Activated CD8-positive, alpha-beta memory T cell treated with anti-CD3 and anti-CD28 coated beads for 48 hours (primary cell): ENCODE measurements at places on chromosomes 4 and X.

- DNase-seq, result no peak
Observed at GRCh38 chr4:170682558-170683294, 593.0 kb upstream of the AADAT start.

DNA sequence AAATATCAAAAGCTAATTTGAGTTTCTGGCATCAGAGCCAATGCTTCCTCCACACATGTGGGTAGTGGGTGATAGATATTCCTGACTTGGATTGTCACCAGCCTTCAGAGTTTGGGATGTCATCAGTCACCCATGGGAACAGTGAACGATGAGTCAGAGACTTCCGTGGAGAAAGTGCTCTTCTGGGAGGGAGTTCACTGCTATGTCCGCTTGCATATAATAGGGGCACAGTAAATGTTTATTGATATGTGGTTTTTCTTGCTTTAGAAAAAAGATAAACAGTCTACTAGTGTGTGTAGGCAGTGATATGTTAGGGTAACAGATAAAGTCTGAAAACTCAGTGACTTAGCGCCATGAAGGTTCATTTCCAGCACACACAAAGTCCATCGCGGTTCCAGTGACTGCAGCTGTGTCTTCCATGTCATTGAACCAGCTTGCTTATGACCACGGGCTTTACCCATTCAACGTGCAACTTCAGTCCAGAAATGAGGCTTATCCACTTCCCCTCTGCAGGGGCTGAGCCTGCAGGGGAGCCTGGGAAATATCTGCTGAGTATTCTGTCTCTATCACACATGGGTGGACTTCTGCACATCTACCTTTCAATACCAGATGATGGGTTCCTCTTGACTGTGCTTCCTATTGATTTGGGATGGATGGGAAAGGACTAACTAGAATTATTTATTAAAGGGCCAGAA, 87.7 kb upstream of the WWC2 start:
- no peak for DNase-seq

DNA sequence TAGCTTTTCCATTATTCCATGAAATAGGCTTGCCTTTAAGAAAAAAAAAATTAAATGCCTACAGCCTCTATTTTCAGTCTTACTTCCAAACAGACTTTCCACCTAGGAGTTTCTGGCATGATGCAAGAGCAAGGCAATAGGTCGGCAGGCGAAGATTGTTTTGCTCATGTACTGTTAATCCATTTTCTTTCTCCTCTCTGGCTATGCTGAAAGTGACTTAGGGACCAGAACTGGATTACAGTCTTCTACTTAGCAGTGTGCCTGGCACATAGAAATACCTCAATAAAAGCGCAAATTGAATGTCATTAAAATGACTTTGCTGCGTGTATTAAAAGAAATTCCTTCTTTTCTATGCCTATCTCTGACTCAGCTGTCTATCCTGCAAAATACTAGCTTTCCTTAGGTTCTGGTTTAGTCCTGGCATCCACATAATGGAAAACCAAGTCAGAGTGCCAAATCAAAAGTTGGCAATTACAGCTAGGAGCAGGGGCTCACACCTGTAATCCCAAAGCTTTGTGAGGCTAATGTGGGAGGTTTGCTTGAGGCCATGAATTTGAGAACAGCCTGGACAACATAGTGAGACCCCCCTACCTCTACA, 51.9 kb downstream of the CC2D2A start:
- no peak for DNase-seq

DNA sequence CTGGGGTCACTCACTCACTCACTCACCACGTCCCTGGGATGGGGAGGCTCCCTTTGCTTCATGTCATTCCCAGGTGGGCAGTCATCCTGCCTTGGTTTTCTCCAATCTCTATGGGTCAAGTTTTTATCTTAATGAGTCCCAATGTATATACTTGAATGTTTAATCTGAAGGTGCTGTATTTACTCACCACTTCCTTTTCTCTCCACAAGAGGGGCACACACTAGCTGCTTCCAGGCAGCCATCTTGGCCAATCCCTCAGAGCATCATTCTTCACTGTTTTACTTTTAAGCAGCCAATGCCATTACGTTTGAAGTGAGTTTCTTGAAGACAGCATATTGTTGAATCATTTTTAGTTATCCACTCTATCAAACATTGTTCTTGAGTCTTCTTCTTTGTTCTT, 153.4 kb upstream of the ARSJ start:
- DNase-seq, result no peak

- DNase-seq, result no peak
Observed at GRCh38 chrX:154918060-154918483, 31.9 kb downstream of the F8A1 start.
